ENCODE measurements at places on chromosomes 1 and 21. TPM values are rescaled to one million over a fixed set of nuclear protein-coding genes. Genes with fewer than 3 reads are reported as not detected.
A peak's percentile ranks its signal among the peaks of the same experiment; 100 is the strongest.

The ZNF281 gene
- total RNA-seq, result 19.5 TPM

The IL19 gene
- not detected for total RNA-seq

The KCNE1 gene
- total RNA-seq, result 13.6 TPM

The TMCC2 gene
- total RNA-seq, result 4.8 TPM

The LY9 gene
- 3.3 TPM for total RNA-seq

- H3K27ac ChIP-seq, result no peak overlapping the region
- DNase-seq, result no peak
- H3K4me3 ChIP-seq, result no peak overlapping the region
- no peaks in the 10 kb centered on the region for H3K36me3 ChIP-seq
These were observed 90.5 kb downstream of the SUSD4 start for GRCh38 chr1:223273511-223273910.

GRCh38 chr1:67675800-67676199 lies 9.2 kb upstream of the GADD45A start:
- no peaks in the 10 kb centered on the region for H3K27me3 ChIP-seq
- H3K4me1 ChIP-seq, result peaks cover 17% of the 10 kb centered on the region
- H3K27ac ChIP-seq, result peak overlapping the region; percentile 38
- H3K36me3 ChIP-seq, result no peaks in the 10 kb centered on the region
- no peak for DNase-seq

DNA sequence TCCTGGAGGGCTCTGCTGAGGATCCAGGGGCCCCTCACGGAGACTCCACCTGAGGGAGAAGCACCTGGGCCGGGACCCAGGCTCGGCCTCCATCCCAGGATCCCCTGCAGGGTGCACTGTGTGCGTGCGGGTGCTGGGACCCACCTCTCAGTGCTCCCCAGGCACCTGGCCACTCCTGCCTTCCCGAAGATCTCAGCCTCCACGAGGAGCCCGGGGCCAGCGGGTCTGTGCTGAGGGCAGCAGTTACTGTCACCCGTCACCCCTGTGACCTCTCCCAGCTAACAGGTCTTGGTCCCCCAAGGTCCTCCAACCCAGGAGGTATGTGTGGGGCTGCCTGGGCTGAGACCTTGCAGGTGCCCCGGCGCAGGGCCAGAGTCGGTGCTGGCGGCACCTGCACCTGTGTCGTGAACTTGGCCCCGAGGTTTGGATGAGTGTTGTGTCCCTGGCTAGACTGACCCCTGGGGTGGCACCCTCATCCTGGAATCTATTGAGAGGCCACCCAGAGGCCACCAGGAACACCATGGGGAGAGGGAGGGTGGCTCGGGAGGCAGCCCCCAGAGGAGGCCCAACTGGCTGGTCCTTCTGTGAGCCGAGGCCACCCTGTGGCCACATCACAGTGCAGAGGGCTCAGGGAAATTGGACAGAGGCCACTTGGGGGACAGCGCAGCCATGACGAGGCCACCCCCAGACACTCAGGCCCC lies 17.7 kb downstream of the MORN1 start:
- H3K27me3 ChIP-seq, result no peaks in the 10 kb centered on the region
- H3K4me3 ChIP-seq, result no peak overlapping the region

- H3K27ac ChIP-seq, result no peak overlapping the region
- DNase-seq, result no peak
- H3K36me3 ChIP-seq, result no peaks in the 10 kb centered on the region
- H3K4me3 ChIP-seq, result no peak overlapping the region
- H3K4me1 ChIP-seq, result peaks cover 9% of the 10 kb centered on the region
These were observed 11.5 kb upstream of the C1orf198 start for GRCh38 chr1:230879778-230880177.

DNA sequence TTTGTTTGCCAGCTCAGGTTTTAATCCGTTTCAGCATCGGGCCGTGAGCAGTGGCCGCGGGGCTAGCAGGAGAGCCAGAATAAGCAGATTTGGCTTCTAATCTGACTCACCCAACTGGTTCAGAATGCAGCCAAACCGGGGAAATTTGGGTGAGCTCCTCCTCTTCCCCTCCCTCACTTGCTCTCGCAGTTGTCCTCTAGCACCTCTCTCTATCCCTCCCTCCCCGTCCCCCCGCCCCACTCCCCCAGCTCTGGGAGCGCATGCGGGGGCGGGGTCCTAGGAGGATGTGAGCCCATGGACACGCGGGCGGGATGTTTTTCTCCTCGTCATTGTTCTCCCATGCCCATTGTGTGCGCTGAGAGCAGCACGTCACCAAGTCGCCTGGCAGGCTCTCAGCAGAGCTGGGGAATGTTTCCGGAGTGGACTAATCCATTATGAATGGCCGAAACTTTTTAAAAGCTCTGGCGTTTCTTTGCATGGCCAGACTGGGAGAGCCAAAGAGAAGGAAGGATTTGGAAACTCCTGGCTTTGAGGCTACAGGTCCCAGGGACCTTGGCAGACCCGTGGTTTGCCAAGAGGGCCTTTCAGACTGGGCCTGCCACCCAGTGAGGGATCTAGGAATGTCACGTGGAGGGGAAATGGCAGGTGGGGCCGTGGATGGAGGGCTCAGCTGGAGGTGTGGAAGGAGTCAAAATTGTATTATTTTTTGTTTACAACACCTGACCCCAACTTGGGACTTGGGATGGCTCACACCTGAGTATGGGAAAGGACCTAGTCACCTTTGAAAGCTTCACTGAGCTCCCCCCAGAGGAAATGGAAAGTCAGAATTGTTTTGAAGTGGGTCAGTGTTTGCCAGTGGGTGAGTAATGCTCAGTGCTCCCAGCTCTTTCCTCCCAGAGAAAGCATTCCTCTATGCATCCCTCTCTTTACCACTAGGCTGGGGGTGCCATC lies 39.2 kb downstream of the CDK18 start:
- peak; percentile 87 for DNase-seq
- H3K36me3 ChIP-seq, result no peaks in the 10 kb centered on the region
- peak overlapping the region; percentile 34 for H3K4me3 ChIP-seq

GRCh38 chr1:152107031-152107983 lies 7.9 kb downstream of the TCHH start:
- H3K27me3 ChIP-seq, result peaks cover 81% of the 10 kb centered on the region
- H3K27ac ChIP-seq, result no peak overlapping the region
- H3K4me3 ChIP-seq, result peak overlapping the region; percentile 30
- DNase-seq, result peak; percentile 58

All from upper lobe of right lung (tissue), 1 donor.